Dermis microvascular lymphatic vessel endothelial cell (primary cell): ENCODE measurements at places on chromosomes 5 and 9. TPM values are rescaled to one million over a fixed set of nuclear protein-coding genes. Genes with fewer than 3 reads are reported as not detected.

NPR3 gene
- total RNA-seq: 0.13 and 0.38 TPM in 2 replicates

- DNase-seq: no peak
These were observed 20.4 kb upstream of the SMC2 start for GRCh38 chr9:104073770-104074133.

- no peak for DNase-seq
These were observed 204.5 kb downstream of the DENND1A start for GRCh38 chr9:123725389-123725788.

DNA sequence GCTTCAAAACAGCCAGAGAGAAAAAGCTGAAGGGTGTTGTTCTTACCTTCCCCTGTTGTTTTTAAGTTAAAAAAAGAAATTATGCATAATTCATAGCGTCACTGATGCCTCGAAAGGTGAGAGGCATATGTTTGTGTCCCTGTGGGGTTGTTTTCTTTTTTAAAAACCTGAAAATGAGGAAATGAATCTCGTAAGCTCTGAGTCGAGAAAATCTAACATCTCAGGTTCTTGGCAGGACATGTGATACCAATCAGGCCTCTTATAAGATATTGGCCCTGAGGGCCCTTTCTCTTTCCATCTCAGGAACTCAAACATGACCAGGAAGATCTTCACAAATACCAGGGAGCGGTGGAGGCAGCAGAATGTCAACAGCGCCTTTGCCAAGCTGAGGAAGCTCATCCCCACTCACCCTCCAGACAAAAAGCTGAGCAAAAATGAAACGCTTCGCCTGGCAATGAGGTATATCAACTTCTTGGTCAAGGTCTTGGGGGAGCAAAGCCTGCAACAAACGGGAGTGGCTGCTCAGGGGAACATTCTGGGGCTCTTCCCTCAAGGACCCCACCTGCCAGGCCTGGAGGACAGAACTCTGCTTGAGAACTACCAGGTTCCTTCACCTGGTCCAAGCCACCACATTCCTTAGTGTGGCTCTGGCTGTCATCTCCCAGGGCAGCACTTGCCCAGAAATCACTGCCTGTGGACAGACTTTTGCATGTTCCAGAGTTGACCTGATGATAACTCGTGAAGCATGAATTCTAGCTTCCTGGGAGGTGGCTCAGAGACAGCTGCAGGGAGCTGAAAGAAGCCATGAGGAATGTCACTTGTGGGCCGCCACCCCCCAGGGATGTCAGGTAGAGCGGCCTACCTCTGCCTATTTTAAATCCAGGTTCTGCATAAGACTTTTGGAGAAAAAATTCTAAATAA is at the start of gene TAL2:
Gene TAL2 (plus strand): TSS at position 274 of the 921 bp plus-strand sequence. CDS start 40 bp downstream, at position 314.
- no peak for DNase-seq

GRCh38 chr5:147189109-147189424 is 45.8 kb upstream of the STK32A start:
- no peak for DNase-seq

GRCh38 chr5:178993955-178994579 is 1.1 kb downstream of the GRM6 start:
- no peak for DNase-seq

- DNase-seq: peak; percentile 82
These were observed 35.4 kb downstream of the UBE2R2 start for GRCh38 chr9:33852216-33852826.

DNA sequence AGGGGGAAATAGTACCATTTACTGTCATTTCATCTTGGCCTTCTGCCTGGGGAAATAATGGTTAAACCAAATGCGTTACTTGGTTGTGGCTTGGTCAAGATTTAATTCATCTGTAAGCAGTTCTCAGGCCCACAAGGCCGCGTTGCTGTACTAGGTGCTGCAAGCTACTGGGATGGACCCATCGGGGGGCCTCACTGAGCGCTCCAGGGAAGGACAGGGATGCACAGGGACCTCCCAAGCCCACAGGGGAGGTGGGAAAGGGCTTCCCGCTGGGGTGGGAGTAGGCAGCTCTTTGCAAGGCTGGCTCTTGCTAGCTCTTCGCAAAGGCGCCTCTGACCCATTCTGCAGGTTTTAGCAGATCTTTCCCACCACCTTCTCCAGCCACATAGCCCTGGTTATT is 8.0 kb downstream of the GFPT2 start:
- no peak for DNase-seq

DNA sequence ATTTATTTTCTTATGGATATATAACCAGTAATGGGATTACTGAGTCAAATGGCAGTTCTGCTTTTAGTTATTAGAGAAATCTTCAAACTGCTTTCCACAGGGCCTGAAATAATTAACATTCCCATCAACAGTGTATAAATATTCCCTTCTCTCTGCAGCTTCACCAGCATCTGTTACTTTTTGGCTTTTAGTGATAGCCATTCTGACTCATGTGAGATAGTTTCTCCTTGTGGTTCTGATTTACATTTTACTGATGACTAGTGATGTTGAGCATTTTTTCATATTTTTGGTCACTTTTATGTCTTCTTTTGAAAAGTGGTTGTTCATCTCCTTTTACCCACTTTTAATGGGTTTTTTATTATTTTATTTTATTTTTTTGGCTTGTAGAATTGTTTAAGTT is 1290.3 kb upstream of the CDH9 start:
- DNase-seq: no peak

FAM151B gene
- 1.9 and 2.3 TPM in 2 replicates for total RNA-seq

DNA sequence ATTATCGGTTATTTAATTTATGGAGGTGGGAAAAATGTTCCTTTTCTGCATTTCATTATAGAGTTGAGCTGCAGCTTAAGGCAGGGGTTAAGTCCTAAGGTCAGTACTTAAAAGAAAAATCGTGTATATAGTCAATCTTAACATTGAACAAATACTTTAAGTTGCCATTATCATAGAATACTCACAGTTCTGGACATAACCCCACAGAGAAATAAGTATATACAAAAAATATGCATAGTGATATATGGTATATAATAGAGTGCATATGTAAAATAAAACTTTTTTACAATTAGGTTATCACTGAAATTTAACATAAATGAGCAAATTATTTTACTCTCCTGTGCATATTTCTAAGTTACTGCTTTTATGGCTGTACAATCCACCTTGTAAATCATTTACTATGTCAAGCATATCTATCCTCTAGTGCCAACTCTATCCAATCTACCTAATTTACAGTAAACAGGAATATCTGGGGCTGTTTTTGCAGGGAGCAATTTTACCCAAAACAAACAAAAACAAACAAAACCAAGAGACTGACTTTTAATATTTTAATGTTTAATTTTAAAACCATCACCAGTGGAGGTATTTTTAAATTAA is 28.8 kb downstream of the TTC39B start:
- DNase-seq: no peak

- no peak for DNase-seq
These were observed 49.9 kb downstream of the MVB12B start for GRCh38 chr9:126376311-126377175.

DNA sequence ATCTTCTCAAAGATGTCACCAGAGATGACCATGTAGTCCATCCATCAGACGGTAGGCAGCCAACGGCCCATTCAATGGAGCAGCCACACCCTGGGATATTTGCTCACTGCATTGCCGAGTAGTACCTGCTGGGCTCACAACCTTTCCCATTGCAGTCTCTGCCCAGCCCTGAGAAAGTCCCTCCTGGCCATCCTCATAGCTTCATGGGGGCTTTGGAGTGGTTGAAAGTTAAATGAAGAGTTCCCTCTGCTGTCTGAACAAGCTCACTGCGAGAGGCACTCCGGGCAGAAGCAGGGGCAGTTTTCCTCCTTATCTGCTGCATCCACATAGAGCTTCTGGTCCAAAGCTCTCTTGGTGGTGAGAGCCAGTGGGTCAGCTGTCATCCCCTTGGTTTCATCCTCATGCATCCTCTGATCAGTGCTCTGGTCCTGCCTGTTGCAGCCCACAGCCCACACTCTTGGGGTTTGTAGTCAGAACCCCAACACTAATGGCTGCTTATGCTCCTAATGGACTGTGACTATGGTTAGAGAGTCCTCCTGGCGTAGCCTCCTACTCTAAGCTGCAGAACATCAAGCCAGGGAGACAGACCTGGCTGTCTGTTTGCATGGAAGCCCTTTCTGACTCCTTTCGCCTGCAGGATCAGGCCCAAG is 23.3 kb downstream of the TNFSF8 start:
- peak; percentile 54 for DNase-seq

DNA sequence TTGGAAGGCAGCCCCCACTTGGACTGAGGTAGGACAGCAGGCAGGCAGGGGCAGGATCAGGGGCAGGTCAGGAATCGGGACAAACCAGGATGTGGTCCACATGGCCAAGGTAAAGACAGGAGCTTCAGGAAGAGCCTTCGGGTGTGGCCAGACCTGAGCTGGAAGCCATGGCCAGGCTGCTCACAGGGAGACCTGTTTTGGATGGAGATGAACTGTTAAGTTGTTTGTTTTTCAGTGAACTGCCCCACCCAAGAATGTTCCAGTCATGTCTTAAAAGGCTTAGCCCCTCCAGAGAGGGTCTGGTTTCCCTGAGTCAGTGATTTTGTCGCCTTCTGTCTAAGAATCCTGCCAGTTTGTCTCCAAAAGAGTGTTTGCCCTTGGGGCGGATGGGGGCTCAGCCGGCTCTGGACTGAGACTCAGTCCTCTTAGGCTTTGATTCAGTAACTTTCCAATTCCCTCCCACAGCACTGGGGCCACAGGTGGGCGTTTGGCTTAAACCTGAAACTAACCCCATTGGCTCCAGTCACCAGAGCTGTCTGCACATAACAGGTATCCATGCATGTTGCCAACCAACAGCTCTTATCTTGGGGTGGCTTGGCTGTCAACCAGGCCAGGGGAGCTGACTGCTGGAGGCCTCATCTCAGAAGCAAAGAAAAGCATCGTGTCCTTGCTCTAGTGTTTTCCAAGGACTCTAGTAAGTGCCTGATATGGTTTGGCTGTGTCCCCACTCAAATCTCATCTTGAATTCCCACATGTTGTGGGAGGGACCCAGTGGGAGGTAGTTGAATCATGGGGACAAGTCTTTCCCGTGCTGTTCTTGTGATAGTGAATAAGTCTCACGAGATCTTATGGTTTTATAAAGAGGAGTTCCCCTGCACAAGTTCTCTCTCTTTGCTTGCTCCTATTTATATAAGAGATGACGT is 11.3 kb upstream of the ANKH start:
- DNase-seq: no peak

STK10 gene
- 27.8 and 29.1 TPM in 2 replicates for total RNA-seq

GRCh38 chr5:36985387-36985786 is 108.8 kb downstream of the NIPBL start:
- DNase-seq: no peak

DNA sequence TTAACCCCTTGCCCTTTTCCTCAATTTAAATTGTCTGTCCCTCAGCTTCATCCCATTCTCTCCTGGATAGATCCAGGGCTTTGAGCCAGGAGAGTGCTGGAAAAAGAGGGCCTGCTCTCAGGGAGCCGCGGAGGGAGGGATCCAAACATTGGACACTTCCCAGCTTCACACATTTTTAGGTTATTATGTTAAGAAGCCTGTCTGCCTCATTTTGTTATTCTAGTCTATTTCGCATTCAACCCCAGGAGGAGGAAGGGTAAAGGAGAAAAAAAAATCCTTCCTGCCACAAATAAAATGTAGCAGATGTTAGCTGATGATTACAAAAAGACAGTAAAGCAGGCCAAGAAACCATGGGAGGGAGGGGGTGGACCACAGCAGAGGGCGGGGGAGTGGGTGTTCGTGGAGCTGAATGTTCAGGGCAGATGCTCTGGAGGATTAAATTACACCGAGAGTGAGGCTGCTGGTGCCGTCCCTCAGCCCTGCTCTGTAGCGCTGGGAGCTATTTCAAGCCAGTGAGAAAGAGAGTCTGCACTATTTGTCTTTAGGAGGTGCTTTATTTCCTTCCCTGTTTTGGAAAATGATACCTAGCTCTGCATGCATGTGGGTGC is 60.6 kb upstream of the ZFR start:
- peak; percentile 92 for DNase-seq

- no peak for DNase-seq
These were observed 59.2 kb downstream of the CRB2 start for GRCh38 chr9:123414936-123415930.

ARL14EPL gene
- under 0.01 and 0.13 TPM in 2 replicates for total RNA-seq

- DNase-seq: no peak
These were observed 61.0 kb downstream of the SNX30 start for GRCh38 chr9:112811518-112811917.

GOLM1 gene
- 21.2 and 33.9 TPM in 2 replicates for total RNA-seq

DNA sequence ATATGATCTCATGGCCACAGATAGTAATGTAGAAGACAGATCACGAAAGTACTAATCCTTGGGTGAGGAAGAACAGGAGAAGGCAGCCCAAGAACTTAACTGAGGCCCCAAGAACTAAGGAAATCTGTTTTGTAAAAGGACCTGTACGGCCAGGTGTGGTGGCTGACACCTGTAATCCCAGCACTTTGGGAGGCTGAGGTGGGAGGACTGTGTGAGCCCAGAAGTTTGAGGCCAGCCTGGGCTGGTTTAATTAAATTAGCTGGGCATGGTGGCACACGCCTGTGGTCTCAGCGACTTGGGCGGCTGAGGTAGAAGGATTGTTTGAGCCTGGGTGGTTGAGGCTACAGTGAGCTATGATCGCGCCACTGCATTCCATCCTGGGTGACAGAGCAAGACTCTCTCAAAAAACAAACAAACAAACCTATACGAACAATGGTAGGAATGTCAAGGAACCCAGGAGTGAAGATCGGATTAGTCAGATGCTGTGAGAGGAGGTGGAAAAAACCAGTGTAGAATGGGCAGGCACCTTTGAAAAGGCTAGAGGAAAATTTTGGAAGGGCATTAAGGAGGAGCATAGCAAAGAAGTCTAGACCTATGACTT is 283.8 kb upstream of the DMRT1 start:
- DNase-seq: no peak

GRCh38 chr9:73152953-73153352 is 1.3 kb downstream of the ANXA1 start:
- DNase-seq: no peak

DNA sequence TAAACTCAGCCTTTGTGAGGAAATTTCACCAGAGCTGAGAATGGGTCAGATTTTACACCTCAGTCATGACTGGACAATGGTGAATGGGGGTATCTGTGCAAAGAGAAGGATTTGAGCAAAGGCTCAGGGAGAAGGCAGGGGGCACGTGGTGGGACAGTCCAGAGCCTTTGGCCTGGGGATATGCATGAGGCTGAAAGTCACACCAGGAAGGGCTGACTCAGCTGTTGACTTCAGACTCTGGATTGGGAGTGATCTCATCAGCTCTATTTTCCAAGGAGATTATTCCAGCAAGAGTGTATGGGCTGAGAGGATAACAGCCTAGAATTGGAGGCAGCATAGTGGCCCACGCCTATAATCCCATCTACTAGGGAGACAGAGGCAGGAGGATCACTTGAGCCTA is 53.6 kb downstream of the SAXO1 start:
- peak; percentile 54 for DNase-seq

CDC20B gene
- total RNA-seq: not detected in 2 replicates

GRCh38 chr5:35436400-35437057 is 181.1 kb upstream of the SPEF2 start:
- no peak for DNase-seq
